ENCODE measurements at places on chromosomes 6 and 20.
A peak's percentile ranks its signal among the peaks of the same experiment; 100 is the strongest.

- no peak for DNase-seq
These were observed 68.7 kb downstream of the NFATC2 start for GRCh38 chr20:51473771-51474170.

DNA sequence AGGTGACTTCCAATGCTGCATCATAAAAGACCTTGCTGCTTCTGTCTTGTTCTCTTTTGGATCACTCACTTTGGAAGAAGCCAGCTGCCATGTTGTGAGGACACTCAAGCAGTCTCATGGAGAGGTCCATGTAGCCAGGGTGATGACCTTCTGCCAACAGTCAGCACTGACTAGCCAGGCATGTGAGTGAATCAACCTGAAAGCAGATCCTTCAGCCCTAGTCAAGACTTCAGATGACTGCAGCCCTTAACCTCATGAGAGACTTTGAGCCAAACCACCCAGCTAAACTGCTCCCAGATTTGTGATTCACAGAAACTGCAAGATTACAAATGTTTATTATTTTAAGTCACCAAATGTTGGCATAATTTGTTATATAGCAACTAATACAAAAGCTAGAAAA, 86.0 kb upstream of the IYD start:
- no peak for DNase-seq

GRCh38 chr6:10478187-10479040, 42.7 kb upstream of the GCNT2 start:
- DNase-seq: no peak

GRCh38 chr20:11128220-11128718, 454.5 kb upstream of the JAG1 start:
- no peak for DNase-seq

DNA sequence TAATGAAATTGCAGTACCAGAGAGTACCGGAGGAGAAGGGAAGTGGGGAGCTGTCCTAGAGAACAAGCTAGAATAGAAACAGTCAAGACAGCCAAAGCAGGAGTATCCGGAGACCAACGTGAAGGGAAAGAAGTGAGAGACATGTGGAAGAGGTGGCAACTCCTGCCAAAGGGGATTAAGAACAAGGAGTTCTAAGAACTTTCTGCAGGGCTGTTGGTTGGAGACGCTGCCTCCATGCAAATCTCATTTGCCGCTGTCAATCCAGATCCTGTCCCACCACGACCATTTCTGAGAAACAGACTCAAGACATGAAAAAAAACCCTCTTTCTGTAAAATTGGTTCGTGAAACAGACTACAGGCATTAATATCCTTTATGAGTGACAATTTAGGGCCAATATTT, 595.7 kb downstream of the PTPRT start:
- no peak for DNase-seq

- no peak for DNase-seq
These were observed 10.7 kb downstream of the SPATA2 start for GRCh38 chr20:49904440-49905214.

GRCh38 chr6:32792901-32793435, 23.8 kb downstream of the HLA-DOB start:
- no peak for DNase-seq

GRCh38 chr6:130725551-130725950, 101.7 kb upstream of the SMLR1 start:
- DNase-seq: no peak

DNA sequence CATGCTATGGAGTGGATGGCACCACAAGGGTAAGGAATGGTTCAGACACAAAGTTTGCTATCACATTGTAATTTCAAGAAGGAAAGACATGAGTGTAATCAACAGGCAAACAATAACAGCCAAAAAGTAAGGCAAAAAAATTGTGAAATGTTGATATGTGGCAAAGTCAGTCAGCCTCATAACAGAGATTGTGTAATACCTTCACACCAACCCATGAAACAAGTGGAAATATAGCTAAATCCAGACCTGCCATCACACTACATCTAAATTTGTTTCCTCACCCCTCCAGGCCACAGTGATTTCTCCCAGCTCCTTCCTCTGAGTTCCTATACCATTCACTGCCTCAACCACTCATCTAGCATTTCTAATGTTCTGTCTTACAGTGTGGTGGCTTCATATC, 37.3 kb downstream of the SIM1 start:
- DNase-seq: no peak

DNA sequence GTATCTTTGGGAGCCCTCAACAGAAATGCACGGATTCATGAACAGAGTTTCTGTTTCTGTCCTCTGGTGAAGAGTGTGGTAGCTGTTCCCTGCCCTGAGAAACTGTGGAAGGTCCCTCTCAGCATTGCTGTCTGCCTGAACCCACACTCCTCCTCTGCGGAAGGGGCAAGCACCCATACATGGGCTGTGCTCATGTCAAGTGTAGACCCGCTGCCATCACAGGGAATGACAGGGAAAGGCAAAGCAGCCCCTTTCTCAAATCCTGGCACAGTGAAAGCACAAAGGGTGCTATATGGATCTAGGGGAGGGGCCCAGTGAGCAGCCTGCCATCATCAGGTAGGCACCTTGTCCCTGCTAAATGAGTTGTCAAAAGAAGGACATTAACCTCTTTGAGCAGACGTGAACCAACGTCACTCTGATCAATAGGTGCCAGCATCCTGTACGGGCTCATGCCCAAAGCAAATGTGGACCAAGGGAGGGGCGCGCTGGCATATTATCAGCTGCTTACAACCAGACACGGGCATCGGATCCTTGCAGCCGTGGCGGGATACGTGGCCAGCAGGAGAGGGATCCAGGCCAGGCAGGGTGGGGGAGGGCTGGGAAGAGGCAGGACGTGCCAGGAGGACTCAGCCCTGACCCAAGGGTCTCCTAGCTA, 231.2 kb upstream of the PMEPA1 start:
- DNase-seq: no peak

DNA sequence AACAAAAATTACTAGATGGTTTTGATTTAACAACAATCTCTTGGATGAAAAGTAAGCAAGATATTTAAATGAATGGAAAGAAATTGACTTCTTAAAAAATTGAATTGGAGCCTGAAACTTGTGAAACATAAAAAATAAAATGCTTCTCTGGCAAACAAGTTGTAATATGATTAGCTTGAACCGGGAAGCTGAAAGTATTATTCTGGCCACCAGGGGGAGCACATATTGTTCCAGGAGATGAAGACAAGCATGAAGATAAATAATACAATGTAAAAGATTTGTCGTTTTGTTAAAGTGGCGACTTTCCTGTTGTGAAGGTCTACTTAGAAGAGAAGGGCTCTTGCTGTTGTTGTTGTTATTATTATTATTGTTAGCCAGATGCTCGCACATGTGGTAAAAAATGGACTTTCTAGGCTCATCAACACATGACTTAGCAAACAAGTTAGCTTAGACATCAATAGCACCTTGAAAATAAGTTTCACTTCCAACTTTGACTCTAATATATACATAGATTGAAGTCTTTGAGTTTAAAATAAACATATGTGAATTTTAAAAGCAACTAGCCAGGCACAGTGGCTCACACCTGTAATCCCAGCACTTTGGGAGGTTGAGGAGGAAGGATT, 14.2 kb downstream of the PAX1 start:
- peak; percentile 65 for DNase-seq

GRCh38 chr6:164692772-164693510, 616.5 kb downstream of the C6orf118 start:
- no peak for DNase-seq

DNA sequence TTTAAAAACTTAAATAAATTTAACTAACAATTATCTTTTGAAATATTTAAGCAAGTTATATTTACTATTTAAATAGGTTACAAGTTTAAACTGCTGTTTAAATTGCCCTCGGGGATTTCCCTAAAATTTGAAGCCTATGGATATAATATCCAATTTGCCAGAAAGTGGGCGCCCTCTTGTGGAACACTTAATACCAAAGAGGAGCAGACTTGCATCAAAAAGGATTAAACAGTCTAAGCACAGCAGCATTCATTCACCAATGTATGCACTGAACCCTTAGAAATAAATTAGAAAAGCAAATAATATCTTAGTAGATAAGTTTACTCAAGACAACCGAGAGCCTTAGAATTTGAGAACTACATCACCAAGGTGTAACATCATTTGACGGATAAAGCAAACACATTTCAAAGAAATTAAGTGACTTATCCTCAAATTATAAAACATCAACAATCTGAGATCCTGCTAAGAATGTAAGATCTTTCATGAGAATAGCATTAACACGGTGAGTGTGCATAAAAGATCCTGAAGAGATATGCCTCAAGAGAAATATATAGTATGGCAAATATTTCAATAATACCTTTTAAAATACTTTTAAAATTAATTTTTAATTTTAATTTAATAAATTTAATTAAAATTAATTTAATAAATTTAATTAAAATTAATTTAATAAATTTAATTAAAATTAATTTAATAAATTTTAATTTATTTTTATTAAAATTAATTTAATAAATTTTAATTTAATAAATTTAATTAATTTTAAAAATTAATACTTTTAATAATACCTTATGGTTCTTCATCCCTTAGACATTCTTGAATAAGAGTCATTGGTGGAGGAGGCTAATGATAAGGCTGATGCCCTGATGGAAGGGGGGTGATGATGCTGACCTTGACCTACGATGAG, 11.5 kb upstream of the MEP1A start:
- peak; percentile 65 for DNase-seq

DNA sequence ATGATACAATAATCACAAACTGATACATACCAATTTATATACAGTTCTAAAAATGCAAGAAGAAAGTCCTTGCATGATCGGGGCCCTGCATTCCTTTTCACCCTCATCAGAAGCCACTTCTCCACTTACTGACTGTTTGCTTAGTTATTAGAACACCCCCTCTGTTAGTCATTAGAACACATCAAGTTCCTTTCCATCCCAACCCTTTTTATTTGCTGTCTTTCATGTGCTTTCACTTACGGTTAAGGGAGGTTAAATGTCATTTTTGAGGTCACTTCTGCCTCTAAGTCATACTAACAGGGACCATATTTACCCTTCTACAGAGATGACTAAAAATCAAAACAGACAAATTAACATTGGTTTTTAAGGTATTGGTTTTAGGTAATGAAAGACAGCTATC, 149.1 kb downstream of the LMBRD1 start:
- DNase-seq: no peak

DNA sequence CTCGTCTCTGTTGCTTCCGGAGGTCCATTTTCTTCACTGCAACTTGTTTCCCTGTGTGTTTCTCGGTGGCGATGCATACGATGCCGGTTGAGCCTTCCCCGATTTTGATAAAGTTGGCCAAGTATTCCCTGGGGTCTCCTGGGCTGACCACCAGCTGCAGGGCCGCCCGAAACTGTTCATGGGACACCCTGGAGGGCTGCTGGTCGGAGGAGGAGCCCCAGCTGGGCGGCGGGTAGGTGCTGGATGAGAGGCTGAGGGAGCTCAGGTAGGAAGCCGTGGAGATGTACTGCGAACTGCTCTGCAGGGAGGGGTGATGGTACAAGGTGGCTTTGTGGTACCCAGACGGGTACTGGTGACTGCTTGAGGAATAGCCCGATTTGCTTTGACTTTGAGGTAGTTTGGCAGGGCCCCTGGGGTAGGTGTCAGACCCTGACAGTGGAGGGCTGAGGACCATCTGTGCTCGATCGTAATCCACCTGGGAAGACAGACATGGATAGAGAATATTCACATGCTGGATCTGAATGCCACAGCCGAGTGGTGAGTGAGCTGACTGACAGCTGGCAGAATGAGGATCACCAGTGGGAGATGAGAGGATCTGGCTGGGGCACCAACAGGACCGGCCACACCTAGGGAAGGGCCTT, 51.6 kb downstream of the LAMP5 start:
- no peak for DNase-seq

GRCh38 chr20:50373674-50374286, 136.4 kb upstream of the PTPN1 start:
- peak; percentile 15 for DNase-seq

- no peak for DNase-seq
These were observed 6.3 kb upstream of the APMAP start for GRCh38 chr20:24998631-24999445.

DNA sequence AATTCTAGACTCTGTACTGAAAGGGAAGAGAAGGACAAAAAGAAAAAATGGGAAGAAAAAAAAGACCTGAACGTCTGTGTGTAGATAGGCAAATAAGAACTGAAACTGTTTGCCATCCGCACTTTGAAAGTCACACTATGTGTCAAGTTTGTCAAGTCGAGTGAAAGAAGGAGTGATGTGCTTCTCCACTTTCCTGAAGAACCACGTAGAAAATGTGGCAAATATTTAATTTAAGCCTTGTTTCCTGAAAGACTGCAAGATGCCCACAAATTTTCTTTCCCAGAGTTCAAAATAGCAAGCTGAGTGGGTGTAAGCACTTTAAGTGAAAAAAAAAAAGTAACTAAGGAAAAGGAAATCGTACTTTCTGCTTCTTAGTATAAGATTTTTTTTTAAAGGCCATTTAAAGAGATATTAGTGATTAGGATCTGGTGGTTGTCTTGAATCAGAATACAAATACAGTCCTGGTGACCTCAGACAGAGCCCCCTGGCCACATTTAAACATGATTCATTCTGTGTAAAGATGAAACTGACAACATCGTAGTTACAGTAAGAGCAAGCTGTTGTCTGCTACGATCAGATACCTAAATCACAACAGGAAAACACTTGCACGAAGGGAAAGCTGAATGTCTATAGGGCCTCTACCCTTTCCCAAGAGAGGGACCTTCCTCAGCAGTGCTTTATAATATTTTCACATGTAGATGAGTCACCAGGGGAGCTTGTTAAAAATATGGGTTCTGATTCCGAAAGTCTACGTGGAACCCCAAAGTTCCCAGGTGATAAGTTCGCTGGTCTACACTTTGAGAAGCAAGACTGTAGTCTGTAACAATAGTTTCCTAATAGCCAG, 102.3 kb downstream of the HIVEP2 start:
- no peak for DNase-seq

GRCh38 chr6:164404812-164405488, 904.5 kb downstream of the C6orf118 start:
- no peak for DNase-seq

GRCh38 chr6:124963831-124964763, 1.9 kb downstream of the RNF217 start:
- DNase-seq: no peak

- DNase-seq: no peak
These were observed 33.8 kb upstream of the CD83 start for GRCh38 chr6:14083751-14084150.

GRCh38 chr20:1831096-1831495, 64.1 kb upstream of the SIRPA start:
- no peak for DNase-seq

GRCh38 chr20:6480328-6481200, 286.9 kb upstream of the BMP2 start:
- no peak for DNase-seq

DNA sequence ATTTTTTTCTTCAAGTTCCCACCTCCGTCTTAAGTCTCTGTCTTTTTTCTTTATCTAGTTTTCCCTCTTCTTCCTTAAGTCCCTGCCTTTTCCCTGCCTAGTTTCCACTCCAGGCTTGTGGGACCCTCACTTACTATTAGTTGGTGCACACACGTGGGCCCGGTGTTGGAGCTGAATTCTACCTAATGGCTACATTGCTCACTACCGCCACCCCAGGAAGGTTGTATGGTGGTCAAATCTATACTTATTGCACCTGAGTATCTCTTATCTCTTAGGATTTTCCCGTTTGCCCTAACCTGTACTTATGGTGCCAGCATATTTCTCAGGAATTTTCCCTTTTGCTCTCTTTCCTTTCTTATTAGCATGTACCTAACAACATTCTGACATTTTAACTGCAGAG, 692.8 kb downstream of the EPM2A start:
- DNase-seq: no peak

GRCh38 chr6:127182501-127182900, 64.0 kb downstream of the RSPO3 start:
- DNase-seq: no peak
